ENCODE measurements at places on chromosomes 11 and 22.

- DNase-seq, result no peak
These were observed 117.8 kb downstream of the PDE2A start for GRCh38 chr11:72556433-72556832.

GRCh38 chr22:41917375-41917902, 2.6 kb upstream of the SHISA8 start:
- no peak for DNase-seq

GRCh38 chr11:77470504-77470903, 3.4 kb downstream of the PAK1 start:
- no peak for DNase-seq

DNA sequence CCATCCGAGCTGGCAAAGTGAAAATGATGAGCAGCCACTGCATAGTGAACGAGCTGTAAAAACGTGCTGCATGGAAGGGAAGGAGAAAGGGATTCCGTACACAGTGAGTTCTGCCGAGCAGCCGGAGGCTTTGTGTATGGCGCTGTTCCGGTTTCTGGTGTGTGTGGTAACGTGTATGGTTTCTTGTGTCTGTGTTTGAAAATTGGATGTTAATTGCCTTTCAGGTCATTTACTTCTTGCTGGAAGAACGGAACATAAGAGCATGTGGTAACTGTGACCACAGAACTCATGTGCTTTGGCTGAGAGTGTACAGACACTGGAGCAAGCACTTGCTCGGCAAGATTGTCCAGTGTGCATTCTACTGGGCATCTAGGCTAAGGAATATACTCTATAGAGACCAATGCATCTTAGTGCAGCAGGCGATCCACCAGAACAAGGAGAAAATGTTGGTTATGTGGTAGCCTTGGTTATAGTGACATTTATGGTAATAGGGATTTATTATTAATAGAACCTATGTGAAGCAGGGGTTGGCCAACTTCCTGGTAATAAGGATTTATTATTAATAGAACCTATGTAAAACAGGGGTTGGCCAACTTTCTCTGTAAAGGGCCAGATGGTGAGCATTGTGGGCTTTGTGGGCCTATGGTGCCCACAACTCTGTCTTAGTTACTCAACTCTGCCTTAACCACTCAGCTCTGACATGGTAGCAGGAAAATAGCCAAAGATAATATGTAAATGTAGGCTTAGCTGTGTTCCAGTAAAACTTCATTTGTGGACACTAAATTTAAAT, 49.2 kb downstream of the GRAMD1B start:
- DNase-seq, result no peak

- DNase-seq, result no peak
These were observed 32.0 kb downstream of the TRIM66 start for GRCh38 chr11:8650401-8650990.

GRCh38 chr11:2759228-2760195, 59.7 kb upstream of the KCNQ1OT1 start:
- DNase-seq, result no peak

GRCh38 chr11:57791321-57792059, 29.9 kb downstream of the CTNND1 start:
- no peak for DNase-seq

DNA sequence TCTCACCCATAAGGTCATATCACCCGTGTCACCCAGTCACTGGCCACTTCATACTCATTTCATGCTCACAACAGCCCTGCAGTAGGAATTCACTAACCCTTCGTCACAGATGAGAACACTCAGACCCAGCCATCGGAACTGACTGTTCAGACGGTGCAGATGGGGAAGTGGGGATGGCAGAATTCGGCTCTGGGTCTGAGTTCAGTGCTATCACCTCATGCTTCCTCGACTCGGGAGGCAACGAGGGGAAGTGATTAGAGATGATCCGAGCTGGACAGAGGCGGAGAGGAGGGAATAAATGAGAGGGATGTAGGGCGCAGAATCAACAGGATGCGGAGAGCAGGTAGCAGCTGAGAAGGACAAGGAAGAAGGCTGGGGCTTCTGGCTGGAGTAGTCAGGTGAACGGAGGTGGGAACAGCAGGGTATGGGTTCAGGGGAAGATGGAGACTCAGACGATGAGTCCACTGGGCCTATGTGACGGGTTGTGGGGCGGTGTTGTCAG, 4.7 kb downstream of the B3GNT6 start:
- DNase-seq, result no peak

Data from AG09309 (cell line).